ENCODE measurements at places on chromosomes 16 and 17.

- DNase-seq, result no peak
Measured at GRCh38 chr16:19883966-19884485, 622 bp downstream of the GPRC5B start.

DNA sequence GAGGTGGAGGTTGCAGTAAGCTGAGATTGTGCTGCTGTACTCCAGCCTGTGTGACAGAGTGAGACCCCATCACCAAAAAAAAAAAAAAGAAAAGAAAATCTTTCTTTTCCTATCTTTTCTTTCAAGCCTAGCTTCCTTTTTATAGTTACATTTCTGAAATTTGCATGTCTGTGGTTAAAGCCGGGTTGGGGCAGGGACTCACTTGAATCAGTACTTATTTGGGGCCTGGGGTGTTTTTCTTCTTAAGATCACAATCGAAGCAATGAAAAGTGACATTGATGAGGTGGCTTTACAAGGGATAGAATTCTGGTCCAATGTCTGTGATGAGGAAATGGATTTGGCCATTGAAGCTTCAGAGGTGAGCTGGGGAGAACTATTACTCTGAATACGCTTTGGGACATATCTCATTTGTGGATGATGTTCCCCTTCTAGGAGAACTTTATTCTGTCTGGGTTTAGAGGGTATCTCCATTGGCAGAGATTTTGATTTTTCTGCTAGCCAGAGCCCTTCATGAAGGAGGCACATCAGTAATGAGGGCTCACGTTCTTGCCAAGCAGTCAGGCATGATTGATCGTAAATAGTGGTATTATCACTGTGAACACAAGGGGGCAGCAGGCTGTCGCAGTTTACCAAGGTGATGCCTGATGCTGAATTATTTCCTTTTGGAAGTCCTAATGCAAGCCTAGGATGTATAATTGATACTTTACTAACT is 14.3 kb downstream of the KPNB1 start:
- DNase-seq, result no peak

DNA sequence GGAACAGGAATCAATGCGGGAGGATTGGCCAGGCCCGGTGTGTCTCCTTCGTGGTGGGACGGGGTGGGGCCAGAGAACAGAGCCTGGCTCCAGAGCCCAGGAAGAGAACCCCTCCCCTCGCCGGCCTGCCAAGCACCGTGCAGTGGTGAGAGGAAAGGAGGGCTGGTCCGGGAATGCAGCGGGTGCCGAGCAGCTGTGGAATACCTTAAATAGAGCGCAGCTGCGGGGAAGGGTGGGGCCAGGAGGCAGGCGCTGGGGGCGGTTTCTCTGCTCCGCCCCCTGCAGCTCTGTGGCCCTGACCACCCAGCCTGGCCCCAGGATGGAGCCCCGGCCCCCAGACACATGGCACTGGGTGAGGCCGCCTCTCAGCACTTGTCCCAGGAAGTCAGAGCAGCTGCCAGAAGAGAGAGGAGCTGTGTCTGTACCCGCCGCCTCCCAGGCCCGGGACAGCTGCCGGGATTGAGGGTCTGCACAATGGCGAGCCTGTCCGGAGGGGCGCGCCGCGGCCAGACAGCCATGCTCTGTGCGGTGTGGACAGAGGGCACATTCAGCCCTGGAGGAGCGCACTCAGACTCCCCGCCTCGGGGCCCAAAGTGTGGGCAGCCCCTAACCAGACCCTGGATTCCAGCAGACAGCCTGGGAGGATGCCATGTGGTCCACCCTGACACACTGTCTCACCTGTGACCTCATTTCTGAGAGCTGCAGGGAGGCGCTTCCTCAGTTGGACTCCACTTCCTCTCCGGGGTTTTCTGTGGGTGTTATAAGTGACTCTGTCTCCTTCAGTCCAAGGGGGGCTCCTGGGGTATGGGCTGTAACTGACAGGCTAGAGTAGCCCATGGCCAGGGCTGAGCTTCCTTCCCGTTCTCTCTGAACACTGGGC is 268.8 kb downstream of the SEC14L1 start:
- DNase-seq, result peak; percentile 77

DNA sequence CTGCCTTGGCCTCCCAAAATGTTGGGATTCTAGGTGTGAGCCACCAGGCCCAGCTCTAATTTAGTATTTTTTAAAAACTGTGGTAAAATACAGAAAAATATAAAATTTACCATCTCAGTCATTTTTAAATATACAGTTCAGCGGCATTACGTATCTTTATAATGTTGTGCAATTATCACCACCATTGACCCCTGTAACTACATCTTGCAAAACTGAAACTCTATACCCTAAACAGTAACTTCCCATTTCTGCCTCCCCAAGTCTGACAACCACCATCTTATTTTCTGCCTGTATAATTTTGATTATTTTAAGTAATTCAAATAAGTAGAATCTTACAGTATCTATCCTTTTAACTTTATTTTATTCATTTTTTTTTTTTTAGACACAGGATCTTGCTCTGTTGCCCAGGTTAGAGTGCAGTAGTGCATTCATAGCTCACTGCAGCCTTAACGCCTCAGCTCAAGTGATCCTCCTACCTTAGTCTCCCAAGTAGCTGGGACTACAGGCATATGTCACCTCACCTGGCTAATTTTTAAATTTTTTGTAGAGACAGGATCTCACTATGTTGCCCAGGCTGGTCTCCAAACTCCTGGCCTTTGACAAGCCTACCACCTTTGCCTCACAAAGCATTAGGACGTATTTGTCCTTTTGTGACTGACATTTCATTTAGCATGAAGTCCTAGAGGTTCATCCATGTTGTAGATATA is 10.9 kb upstream of the GGA2 start:
- DNase-seq, result no peak
